Panc1 (cell line): ENCODE measurements at places on chromosomes 7 and 10. TPM values are rescaled to one million over a fixed set of nuclear protein-coding genes. Genes with fewer than 3 reads are reported as not detected.

CDK1 gene
- total RNA-seq: 75.5 TPM

CFAP43 gene
- 0.21 TPM for total RNA-seq

LEP gene
- total RNA-seq: not detected

PAX4 gene
- not detected for total RNA-seq

TEX47 gene
- total RNA-seq: not detected

BMI1 gene
- total RNA-seq: 55.1 TPM

- H3K4me3 ChIP-seq: peak overlapping the region; percentile 93
- peaks cover 15% of the 10 kb centered on the region for H3K4me1 ChIP-seq
- peaks cover 11% of the 10 kb centered on the region; the same call in 1 of the 2 replicates for H3K36me3 ChIP-seq
These were observed 539 bp downstream of the PTCD1 start for GRCh38 chr7:99437946-99438572.

DNA sequence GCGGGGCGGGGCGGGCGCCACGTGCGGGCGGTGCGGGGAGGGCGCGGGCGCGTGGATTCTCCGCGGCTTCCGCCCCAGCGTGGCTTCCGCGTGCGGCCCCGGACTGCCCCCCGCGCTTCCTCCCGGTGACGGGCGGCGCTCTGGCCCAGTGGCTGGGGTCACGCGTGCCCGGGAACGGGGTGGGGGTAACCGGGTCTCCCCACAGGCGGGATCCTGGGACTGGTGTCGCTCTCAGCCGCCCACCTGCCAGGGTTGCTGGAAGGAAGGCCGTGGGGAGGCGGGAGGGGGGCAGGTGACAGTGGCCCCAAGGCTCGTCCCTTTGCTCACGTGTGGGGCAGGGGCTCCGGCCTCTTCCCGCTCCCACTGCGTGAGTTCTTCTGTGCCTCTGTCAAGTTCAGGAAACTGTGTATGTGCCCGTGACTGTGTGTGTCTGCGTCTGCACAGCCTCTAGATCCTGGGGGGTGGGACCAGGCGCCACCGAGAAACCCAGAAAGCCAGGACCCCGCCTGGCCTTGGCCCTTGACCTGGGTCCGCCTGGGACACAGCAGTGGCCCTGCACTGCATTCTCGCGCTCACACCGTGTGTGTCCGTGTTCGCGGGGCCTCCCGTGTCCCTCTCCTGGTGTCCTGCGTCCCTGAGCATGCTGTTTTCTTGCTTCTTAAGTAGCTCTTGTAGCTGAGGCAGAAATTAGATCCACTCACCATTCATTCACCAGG lies 919 bp downstream of the MAFK start:
- H3K4me3 ChIP-seq: peak overlapping the region; percentile 86
- no peaks in the 10 kb centered on the region for H3K36me3 ChIP-seq
- no peaks in the 10 kb centered on the region for H3K27me3 ChIP-seq
- H3K4me1 ChIP-seq: peaks cover 42% of the 10 kb centered on the region
- H3K27ac ChIP-seq: peak overlapping the region; percentile 88

DNA sequence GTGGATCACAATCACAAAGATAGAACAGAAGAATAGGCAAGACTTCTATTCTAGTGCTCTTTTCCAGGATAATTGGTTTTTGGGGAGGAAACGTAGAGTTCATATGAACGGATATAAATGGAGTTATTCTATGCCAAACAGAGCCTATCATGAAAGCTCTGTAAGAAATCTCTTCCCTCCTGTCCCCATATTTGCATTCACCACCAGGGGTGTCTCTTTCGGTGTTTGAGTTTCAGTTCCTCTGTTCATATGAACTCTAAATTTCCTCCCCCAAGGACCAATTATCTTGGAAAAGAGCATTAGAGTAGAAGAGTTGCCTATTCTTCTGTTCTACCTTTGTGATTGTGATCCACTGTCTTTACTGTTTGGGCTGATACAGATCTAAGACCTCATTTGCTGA lies 48.3 kb upstream of the CDC14C start:
- 0 out of 2 replicates have a peak, but pooled peaks cover 2% of the 10 kb centered on the region for H3K4me1 ChIP-seq
- H3K27me3 ChIP-seq: no peaks in the 10 kb centered on the region
- no peak overlapping the region for H3K4me3 ChIP-seq
- no peaks in the 10 kb centered on the region for H3K36me3 ChIP-seq
- H3K27ac ChIP-seq: peak overlapping the region; percentile 32; the same call in 1 of the 2 replicates

DNA sequence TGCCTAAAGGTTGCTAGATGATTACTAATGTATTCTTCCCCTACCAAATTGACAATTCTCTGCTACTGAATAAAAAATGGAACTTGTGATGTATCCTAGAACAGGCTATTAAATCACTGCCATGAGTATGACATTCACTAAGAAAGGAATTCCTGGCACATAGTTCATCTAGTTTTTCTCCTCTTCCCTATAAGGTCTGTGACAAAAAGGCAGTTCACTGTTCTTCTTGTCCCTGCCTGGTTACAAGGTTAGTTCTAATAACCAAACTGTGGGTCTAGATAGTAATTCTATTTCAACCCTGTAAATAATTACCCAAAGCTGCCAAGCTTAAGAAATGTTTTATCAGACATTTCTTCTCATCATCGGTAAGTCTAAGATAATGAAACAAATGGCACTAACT lies 245.6 kb downstream of the BICC1 start:
- no peak overlapping the region for H3K27ac ChIP-seq
- no peak overlapping the region for H3K4me3 ChIP-seq
- no peak for DNase-seq
- H3K36me3 ChIP-seq: no peaks in the 10 kb centered on the region

DNA sequence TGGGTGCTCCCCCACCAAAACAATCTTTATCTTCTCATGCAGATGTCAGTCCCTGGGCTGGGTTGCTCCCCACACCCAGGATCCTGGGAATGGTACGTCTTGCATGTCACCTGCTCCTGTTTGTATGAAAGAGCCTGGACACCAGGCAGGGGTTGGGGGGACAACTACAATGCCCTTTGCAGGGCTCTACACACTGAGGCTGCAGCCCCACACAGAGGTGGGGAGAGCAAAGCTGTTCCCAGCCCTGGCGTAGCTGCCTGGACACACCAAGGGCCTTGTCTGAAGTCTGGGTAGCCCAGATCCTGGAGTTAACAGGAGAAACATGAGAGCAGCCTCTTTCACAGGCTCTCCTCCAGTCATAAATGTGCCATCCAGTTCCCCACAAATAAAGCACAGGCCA lies 61.2 kb upstream of the TMEM72 start:
- H3K27ac ChIP-seq: no peak overlapping the region
- H3K4me3 ChIP-seq: no peak overlapping the region
- H3K27me3 ChIP-seq: 0 out of 2 replicates have a peak, but pooled peaks cover 2% of the 10 kb centered on the region
